ENCODE measurements at places on chromosomes 7 and 10.

DNA sequence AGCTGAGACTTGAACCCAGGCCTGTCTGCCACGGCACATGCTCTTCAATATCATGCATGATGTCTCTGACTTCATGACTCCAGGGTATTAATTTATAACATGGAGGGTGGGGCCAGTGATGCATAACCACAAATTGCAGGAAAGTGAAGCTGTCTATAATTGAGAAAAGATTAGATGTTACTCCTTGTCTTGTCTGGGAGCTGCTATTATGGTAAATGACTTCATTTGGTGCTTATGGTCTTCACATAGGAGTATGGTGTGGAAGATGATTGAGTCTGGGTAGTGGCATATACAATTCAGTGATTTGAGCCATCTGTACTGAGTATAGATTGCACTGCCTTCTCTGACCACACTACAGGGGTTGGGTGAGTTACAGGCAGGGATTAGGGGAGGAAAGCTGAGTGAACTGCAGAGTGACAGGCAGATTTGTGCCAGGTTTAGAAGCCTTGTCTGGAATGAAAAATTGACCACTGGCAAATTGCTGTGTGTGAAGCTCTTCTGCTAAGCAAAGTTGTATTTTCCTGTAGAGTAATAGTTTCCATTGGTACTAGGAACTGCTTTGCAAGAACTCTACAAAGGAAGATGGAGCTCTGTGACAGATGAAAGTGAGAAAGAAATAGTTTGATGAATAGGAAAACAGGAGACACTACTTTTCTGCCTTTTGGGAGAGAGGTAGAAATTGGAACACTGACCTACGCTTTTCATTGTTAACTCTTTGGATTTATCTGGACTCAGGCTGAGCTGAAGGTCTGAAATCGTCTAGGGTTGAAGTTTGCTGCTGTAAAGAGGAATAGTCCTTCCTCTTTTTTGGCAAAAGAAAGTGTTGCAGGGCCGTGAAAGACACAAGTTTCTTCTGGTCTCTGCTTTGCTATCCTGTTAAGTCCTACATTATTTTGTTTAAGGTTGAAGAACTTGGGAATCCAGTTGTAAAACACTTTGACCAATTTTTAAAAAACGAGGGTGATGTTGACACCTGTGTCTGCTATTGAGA lies 2.7 kb downstream of the SND1 start:
- no peak for DNase-seq

DNA sequence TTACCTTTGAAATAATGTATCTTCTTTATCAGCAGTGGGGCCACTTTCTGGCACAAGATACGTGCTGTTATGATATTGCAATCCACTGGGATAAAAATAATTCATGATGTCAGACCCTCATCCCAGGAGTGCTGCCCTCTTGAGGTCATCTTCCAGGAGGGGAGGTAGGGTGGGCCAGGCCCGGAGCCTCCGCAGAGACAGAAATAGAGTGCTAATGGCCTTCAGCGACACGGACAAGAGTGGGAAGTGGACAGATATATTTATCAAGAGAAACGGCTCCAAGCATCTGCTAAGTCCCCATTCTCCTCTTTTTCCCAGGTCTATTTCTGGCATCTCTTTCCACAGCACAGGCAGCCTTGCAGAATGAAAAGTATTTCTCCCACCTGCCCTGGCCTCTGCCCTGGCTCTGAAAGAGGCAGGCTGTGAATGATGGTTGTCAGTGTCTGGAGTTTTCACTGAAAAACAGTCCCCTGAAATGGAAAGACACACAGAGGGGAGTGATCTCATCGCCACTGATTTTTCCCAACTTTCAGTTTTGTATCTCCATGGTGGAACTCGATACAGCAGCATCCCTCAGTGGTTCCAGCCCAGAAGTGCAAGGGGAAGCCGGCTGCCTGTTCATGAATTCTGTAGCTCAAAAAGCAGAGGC lies 251.7 kb upstream of the MYO3A start:
- DNase-seq, result peak; percentile 8

DNA sequence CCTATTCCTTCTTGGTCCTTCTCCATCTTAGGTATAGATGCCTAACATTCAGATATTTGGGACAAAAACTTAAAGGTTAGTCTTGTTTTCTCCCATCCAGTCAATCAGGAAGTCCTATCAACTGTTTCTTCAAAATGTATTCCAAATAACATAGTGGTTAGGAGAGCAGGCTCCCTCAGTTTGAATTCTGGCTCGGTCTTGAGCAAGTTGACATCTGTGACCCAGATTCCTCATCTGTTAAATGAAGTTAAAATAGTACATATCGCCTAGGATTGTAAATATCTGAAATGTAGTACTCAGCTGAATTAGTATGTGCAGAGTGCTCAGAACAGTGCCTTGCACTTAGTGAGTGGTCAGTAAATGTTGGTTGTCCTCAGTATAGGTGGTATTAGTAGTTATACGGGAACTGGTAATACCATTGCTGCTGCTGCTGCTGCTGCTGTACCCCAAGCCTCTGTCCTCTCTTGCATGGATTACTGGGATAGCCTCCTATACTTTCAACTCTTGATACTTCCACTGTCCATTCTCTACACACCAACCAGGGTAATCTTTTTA lies 58.6 kb downstream of the RALA start:
- DNase-seq, result no peak

DNA sequence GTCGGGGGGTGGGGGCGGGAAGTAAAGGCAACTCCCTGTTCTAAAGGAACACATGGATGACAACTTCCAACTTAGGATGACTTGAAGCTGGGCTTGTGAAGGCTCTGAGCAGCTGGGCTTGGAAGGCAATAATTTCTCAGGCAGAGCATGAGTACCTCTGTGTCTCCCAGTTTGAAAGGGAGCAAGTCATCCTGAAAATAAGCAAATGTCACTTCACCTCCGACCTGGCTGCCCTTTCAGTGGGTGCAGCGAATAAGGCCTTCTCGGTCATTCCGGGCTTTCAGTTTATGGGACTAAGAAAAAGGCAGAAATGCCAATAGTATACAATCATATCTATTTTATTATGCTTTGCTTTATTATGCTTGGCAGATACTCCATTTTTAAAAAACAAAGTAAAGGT lies 15.3 kb upstream of the ADAMTS14 start:
- peak; percentile 50 for DNase-seq

GRCh38 chr7:157944051-157944450 lies 607.2 kb downstream of the DNAJB6 start:
- no peak for DNase-seq
